ENCODE measurements at places on chromosomes 11 and 22. TPM values are rescaled to one million over a fixed set of nuclear protein-coding genes. Genes with fewer than 3 reads are reported as not detected.

DNA sequence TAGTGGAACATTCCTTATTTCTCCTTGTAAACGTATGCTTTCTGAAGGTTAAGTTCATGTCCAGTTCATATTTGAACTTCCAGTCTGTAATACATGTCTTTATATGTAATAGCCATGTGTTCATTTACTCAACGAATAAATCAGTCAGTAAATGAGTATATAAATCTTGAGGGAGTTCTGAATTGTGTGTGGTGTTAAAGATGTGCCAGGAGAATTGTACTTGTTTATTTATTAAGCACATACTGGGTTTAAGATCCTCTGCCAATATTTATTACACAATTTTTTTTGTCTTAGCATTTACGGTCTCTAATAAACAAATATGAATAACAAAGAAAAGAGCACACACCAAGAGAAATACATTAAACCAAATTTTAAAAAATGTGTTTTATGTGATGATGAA, 26.5 kb upstream of the CLMP start:
- DNase-seq = no peak

Gene ALDH3B1
- 10.5 TPM for total RNA-seq

GRCh38 chr11:30364139-30364836, 41.4 kb downstream of the ARL14EP start:
- no peak for DNase-seq

DNA sequence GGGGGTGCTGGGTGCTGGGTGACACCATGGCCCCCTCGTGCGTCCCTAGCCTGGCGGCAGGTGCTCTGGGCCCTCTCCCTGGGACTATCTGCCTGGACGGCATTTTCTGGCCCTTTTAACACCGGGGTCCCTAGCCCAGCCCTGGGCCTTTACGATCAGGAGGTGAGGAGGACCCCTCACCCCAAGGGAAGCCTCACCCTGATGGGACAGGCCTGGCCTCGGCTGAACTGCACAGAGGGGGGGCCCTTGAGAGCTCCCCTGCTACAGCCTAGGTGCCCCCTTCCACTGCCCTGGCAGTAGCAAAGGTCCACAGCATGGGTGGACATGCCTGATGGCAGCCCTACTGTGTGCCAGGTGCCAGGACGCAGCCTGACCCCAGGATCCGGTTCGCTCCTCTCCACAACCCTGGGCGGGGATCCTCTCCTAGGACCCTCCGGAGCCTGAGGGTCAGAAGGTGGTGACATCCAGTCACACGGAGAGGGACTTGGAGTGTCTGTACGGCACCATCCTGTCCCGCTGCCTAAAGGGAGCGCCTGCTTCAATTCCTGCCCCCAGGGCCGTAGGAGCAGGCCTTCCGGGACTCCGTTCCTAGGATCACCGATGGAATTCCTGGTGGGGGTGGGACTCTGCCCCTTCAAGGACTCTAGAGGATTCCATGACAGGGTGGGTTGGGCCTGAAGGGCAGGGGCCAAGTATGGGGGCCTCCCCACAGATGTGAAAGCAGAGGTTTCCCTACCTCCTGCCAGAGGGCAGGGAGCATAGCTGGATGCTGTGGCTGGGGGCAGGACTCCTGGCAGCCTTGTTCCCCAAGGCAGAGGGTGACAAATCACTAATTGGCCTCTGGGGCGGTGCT, 33.0 kb upstream of the TH start:
- no peak for DNase-seq

- DNase-seq = no peak
Measured at GRCh38 chr11:108025387-108026080, 16.8 kb downstream of the CUL5 start.

DNA sequence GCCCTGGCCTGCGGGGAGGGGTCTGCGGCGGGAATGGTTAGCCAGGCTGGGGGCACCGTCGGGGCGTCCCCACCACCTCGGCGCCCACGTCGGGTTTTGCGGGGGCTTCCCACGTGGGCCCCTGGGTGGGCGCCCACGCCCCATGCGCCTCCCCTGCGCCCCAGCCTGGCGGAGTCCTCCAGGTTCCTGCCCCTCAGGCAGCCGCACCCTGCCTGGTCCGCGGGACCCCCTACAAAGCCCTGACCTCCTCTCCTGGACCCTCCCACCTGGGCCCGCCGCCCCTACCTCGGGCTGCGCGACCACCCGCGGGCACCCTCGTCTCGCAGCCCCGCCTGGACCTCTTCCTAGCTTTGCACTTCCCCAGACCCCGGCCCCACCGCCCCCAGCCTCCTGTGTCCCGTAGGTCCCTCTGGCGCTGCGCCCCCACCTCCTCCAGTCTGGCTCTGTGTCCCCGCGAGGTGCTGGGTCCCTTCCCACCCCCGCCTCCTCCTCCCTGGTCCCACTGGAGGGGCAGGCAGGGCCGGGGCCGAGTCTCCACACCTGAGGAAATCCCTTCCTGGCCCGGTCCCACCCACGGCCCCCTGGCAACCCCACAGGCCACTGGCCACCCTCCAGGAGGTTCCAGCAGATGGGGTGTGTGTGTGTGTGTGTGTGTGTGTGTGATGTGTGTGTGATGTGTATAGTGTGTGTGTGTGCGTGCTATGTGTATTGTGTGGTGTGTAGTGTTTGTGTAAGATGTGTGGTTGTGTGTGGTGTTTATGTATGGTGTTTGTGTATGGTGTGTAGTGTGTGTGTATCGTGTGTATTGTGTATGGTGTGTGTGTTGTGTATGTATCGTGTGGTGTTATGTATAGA, 11.8 kb downstream of the PIM3 start:
- no peak for DNase-seq

- no peak for DNase-seq
Measured at GRCh38 chr11:46278387-46279125, 1.1 kb downstream of the CREB3L1 start.

DNA sequence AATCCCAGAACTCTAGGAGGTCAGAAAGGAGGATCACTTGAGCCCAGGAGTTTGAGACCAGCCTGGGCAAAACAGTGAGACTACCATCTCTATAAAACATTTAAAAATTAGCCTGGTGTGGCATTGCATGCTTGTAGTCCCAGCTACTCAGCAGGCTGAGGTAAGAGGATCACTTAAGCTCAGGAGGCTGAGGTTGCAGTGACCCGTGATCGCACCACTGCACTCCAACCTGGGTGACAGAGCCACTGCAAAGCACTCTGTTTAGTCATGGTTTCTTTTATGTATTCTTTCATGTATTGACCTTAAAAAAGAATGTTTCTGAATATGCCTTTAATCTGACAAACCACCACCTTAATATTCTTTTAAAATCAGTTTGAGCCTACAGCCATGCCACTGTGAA, 52.2 kb downstream of the BIRC2 start:
- no peak for DNase-seq

GRCh38 chr22:44026630-44027511, 2.8 kb downstream of the PARVB start:
- DNase-seq = peak; percentile 93

DNA sequence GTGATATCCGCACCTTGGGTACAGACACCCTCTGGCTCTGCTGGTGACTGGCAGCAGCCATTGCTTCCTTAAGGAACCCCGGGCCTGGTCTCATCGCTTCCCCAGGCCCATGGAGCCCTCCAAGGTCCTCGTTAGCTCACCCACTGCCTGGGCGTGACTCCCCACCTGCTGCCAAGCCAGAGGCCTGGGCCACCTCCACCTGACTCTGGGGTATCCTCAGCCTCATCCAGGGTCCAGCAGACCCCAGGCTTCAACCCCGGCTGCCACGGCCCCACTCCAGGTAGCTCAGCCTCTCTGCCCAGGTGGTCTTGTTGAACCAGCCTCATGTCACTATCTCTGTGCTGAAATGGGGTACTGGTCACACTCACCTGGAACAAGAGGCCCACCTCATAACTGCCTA, 337.9 kb downstream of the BRD1 start:
- DNase-seq = no peak

GRCh38 chr11:20388096-20389055, 860 bp downstream of the PRMT3 start:
- no peak for DNase-seq

DNA sequence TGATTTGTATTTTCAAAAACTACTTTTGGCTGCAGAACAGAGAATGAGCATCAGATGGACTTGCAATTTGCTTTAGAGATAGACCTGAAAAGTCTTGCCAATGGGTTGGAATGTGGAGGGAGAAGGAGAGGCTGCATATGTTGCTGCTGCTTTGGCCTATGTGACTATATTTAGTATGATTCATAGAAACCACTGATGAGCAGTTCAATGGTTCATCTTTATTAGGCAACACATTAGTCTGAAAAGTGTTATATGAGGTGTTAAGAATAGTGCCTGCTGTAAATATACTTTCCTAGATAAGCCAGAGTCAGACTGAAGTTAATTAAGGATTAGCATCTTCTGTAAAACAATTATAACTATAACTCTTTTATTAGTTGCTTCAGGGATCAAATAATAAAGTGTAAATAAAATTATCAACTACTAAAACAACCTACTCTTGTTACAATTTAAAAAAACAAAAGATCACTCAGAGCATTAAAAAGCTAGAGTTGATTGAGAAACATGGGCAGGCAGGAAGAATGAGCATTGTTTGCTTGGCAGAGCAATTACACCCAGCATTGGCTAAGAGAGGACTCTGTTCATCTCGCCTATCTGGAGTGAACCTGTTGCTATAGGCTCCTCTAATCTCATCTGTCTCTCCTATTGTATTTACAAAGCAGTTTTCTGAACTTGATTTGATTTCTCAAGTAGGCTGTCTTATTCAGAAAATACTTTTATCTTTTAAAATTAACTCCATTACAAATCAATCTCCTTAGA, 36.3 kb downstream of the HORMAD2 start:
- no peak for DNase-seq

Gene TTLL12
- 11.4 TPM for total RNA-seq

Gene NCAPD3
- total RNA-seq = 4.0 TPM

DNA sequence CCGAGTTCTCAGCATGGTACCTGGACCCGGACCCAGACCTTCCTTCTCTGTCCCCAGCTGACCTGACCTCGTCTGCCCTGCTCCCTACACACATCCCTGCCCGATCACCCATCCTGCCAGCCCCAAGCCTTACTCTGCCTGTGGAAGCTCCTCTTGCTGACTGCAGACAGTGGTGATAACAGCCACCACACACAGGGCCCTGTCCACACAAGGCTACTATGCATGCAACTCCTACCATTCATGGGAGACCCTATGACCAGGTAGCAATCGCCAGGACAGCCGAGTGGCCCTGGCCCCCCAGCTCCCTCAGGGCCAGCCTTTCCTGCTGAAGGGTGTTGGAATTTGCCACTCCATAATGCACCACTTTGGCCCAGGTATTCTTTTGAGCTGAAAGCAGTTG, 233.6 kb downstream of the BRD1 start:
- DNase-seq = no peak

- DNase-seq = no peak
Measured at GRCh38 chr22:40498420-40499208, 128.2 kb downstream of the SGSM3 start.

Gene DEPDC7
- total RNA-seq = 0.51 TPM

GRCh38 chr22:35231585-35232084, 25.7 kb upstream of the HMGXB4 start:
- DNase-seq = no peak

Gene IL17REL
- not detected for total RNA-seq

GRCh38 chr11:120448240-120448639, 63.3 kb upstream of the GRIK4 start:
- no peak for DNase-seq

Gene TIMM10B
- total RNA-seq = 19.8 TPM

GRCh38 chr22:24186352-24186740, 5.1 kb downstream of the SUSD2 start:
- DNase-seq = no peak

- DNase-seq = no peak
Measured at GRCh38 chr11:75913984-75914383, 99.0 kb downstream of the UVRAG start.

DNA sequence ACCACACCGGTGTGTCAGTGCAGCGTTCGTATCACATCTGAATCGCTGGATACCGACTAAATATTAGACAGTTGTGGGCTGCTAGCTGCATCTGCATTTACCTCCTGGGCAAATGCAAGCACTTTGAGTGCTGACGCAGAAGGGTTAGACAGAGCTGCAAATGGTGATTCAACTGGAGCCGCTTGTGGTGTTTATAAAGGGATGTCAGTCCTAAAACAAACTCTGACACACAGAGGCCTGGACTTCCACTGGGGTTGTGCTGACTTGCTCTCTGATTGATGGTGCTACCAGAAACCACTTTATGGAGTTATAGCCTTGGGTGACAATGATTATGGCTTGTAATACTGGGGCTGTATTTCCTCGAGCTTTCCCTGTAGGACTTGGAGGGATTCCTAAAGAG, 374.4 kb downstream of the NTM start:
- DNase-seq = no peak

Gene DRD4
- total RNA-seq = not detected

All from right atrium auricular region (tissue), 2 donors.